ENCODE measurements at places on chromosomes 1 and 21.
A peak's percentile ranks its signal among the peaks of the same experiment; 100 is the strongest.

- H3K27ac ChIP-seq, result no peak overlapping the region
- DNase-seq, result no peak
- no peaks in the 10 kb centered on the region for H3K4me1 ChIP-seq
- no peak overlapping the region for H3K4me3 ChIP-seq
Observed at GRCh38 chr1:212141404-212141803, 105.9 kb downstream of the DTL start.

GRCh38 chr1:237851210-237851845 is 39.4 kb downstream of the ZP4 start:
- no peaks in the 10 kb centered on the region for H3K36me3 ChIP-seq
- no peak for DNase-seq
- H3K27me3 ChIP-seq, result no peaks in the 10 kb centered on the region
- no peak overlapping the region for H3K27ac ChIP-seq

GRCh38 chr1:112985123-112985522 is 29.1 kb upstream of the SLC16A1 start:
- no peaks in the 10 kb centered on the region for H3K36me3 ChIP-seq
- no peak overlapping the region for H3K27ac ChIP-seq
- H3K4me3 ChIP-seq, result no peak overlapping the region
- H3K4me1 ChIP-seq, result no peaks in the 10 kb centered on the region
- no peak for DNase-seq

GRCh38 chr1:10617931-10618885 is 143.5 kb downstream of the PEX14 start:
- no peak overlapping the region for H3K27ac ChIP-seq
- no peak overlapping the region for H3K4me3 ChIP-seq
- H3K36me3 ChIP-seq, result no peaks in the 10 kb centered on the region
- H3K27me3 ChIP-seq, result no peaks in the 10 kb centered on the region
- no peak for DNase-seq
- no peaks in the 10 kb centered on the region for H3K4me1 ChIP-seq

DNA sequence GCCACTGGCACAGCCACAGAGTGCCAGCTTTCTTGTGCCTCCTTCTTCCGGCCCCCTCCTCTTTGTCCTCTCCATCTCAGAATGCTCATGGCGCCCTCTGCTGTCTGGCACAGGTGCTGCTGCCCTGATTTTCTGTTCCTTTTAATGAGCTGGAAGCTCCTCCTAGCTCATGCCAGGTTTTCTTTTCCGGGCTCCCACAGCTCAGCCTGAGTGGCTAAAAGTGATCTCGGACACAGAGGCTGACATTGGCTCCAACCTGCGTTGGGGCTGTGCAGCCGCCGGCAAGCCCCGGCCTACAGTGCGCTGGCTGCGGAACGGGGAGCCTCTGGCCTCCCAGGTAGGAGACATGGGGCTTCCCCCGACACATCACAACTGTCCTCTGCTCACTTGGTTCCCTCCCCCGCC is 18.7 kb downstream of the CNTN2 start:
- no peaks in the 10 kb centered on the region for H3K36me3 ChIP-seq
- no peak overlapping the region for H3K27ac ChIP-seq
- no peaks in the 10 kb centered on the region for H3K27me3 ChIP-seq
- no peak overlapping the region for H3K4me3 ChIP-seq

DNA sequence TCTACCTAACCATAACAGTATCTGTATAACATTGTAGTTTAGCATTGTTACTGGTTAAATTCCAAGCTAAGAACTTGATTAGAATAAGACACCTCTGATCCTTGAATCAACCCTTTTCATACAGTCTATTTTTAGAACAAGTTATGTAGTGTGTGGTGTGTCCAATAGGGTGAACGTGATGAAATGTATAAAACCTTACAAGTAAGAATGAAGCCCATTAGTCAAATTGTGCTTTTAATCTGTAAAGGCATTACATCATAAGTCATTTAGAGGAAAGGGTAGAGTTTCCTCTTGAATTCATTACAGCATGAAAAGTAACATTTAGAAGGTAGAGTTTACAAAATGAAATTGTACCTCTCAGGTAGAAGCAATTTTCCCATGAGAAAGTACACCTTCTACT is 479.2 kb downstream of the LTN1 start:
- DNase-seq, result no peak
- H3K4me1 ChIP-seq, result no peaks in the 10 kb centered on the region
- H3K27ac ChIP-seq, result no peak overlapping the region
- no peak overlapping the region for H3K4me3 ChIP-seq
- no peaks in the 10 kb centered on the region for H3K36me3 ChIP-seq

- peak; percentile 24 for DNase-seq
- H3K4me1 ChIP-seq, result no peaks in the 10 kb centered on the region
- H3K4me3 ChIP-seq, result no peak overlapping the region
- H3K27ac ChIP-seq, result no peak overlapping the region
Observed at GRCh38 chr1:233448109-233448689, 120.7 kb downstream of the MAP3K21 start.
